ENCODE measurements at places on chromosomes 2 and 18. TPM values are rescaled to one million over a fixed set of nuclear protein-coding genes. Genes with fewer than 3 reads are reported as not detected.
A peak's percentile ranks its signal among the peaks of the same experiment; 100 is the strongest.

DNA sequence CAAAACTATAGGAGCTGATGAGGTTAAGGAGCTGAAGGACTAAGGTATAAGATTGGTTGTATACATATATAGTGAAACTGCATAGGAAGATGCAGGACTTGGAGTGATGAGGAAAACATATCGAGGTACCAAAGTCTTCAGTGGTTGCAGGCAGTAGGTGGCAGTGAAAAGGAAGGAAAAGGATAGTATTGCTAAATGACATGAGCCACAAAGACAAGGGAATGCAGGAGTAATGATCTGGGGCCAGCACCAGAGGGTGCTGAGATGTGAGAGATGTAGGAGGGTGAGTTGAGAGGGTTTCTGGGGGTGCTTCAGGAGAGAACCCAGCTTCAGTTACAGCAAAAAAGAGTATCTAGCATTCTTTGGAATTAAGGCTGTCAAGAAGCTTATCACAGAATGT is 172.2 kb upstream of the MYO3B start:
- no peak for DNase-seq

- DNase-seq, result no peak
Observed at GRCh38 chr2:236167297-236168109, 683 bp downstream of the GBX2 start.

ANKRD30B gene
- 0.06 TPM for polyA plus RNA-seq

PAX3 gene
- 1.5 TPM for polyA plus RNA-seq

DNA sequence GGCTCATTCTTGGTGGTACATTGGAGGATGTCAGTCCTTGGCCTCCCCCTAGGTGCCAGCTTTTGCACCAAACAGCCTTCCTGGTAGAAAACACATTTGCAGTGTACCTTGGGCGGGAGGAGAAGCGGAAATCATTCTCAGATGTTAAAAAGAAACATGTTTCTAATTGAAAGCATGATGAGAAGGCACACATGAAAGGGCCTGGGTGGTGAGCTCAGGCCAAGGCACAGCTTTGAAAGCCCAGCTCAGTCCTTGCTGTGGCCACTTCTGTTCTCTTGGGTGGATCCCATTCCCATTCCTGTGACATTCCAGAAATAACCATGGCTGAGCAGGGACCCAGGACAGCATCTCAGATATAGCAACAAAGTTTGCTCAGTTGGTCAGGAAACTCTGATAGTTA is 71.5 kb downstream of the LTBP1 start:
- no peak for DNase-seq

CPO gene
- 0.38 TPM for polyA plus RNA-seq

DSC3 gene
- 0.34 TPM for polyA plus RNA-seq

GRCh38 chr2:20612925-20613916 is 37.7 kb downstream of the HS1BP3 start:
- DNase-seq, result no peak

DNA sequence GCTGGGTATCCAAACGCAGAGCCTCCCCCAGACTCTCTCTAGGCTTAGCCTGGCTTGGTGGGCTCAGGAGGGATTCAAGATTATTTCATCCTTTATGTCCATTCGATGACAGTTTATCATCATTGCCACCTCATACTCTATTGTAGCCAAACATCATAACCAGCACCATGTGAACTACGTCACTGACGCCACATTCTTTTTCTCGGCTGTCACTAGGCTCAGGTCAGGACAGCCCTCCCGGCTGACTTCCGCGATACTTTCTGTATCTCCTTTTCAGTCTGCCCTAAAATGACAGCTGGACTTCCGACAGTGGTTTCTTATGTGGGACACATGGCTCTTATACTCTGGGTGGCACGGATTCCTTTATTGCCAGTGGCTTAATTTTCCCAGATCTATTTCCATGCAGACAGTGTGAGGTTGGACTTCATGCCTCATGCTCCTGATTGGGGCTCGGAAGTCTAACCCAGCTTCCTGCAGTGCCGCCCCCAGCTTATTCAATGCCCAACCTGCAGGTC is 39.8 kb upstream of the SMIM21 start:
- no peak for DNase-seq

DNA sequence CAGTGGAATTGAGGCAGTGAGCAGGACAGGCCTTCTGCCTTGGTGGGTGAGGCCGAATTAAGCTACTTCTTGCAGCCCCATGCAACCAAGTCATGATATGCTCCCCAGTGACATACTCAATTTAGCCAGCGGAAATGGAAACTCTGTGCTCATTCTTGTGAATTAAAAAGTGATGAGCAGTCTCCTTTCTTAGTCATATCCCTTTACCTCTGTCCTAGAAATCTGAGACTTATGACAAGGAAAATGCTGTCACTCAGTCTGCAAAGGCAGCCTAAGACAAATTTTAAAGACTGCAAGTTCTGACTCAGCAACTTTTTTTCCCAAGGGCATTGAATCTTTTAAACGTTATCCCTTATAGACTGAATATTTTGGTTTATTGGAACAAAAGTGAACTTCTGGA is 218.2 kb downstream of the SH3BP4 start:
- DNase-seq, result peak; percentile 24

- DNase-seq, result no peak
Observed at GRCh38 chr2:8694737-8695136, 12.9 kb downstream of the ID2 start.

DNA sequence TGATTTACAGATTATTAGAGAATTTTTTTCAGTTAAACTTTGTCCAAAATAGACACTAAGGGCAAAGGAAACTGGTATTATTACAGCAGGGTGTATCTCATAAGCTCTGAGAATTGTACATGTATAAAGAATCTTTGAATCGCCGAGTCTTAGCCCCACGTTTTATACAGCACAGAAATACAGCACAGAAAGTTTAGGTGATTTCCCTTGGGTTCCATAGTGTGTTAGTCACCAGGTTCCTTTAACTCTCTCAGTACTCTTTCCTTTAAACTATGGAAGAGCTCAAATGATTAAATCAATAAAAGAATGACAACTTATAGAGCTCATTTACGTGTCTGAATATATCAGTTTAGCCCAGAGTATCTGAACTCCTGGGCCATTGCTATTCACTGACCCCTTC is 256.8 kb downstream of the NEDD4L start:
- no peak for DNase-seq
